Choroid plexus epithelial cell (primary cell): ENCODE measurements at places on chromosomes 12 and 14.
A peak's percentile ranks its signal among the peaks of the same experiment; 100 is the strongest.

GRCh38 chr12:120115692-120116440 lies 687 bp downstream of the RAB35 start:
- DNase-seq, result peak; percentile 50

GRCh38 chr12:130506844-130507243 lies 169.2 kb downstream of the PIWIL1 start:
- DNase-seq, result no peak

- no peak for DNase-seq
These were observed 25.0 kb downstream of the LARP4 start for GRCh38 chr12:50425589-50426258.

DNA sequence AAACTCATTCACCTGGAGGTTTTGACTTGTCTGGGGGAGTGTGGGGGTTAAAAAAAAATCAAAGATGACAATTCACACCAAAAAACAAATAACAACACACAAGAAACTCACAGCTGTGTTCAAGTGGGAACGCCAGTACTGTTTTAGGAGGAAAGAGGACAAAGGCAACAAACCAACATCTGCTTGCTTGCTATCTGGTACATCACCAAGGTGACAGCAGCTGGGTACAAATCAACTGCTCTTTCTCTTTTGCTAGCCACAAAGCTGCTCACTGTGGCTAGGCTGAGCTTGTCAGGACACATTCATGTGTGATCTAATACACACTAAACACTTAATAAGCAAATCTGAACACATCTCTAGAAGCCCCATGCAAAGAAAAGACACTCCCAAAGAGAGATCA lies 128.0 kb upstream of the RAP1B start:
- no peak for DNase-seq

- DNase-seq, result no peak
These were observed 168.4 kb downstream of the FUT8 start for GRCh38 chr14:65580973-65581372.

GRCh38 chr14:71541271-71541670 lies 391.0 kb upstream of the RGS6 start:
- DNase-seq, result no peak

GRCh38 chr12:116454950-116455447 lies 104.2 kb upstream of the MAP1LC3B2 start:
- DNase-seq, result peak; percentile 75

GRCh38 chr14:95165517-95165916 lies 8.2 kb upstream of the DICER1 start:
- DNase-seq, result no peak

DNA sequence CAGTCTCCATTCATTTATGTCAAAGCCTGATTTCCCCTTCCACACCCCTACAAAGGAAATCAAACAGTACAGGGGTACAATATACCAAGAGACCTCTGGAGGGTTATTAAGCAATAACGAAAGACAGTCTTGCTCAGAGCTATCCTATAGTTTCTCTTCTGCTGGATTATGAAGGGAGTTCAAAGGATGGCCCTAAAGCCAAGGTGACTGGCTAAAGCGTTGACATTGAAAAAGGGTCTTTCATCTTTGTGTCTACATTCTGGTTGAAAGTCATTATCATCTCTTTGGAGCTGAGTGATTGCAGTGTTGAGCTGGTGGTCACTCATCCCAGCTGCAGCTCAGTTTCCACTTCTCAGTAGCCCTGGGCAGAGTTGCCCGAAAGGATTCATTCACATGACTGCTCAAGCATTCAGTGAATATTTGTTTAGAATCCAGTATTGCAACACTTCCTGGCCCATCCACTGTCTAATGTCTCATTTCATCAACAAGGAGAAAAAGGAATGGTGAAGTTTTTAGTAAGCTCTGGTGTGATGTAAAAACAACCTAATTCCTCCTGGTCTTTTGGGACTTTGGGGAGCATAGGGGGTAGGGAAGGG lies 19.2 kb upstream of the TBX5 start:
- no peak for DNase-seq

GRCh38 chr12:127519779-127520178 lies 747.2 kb upstream of the TMEM132C start:
- DNase-seq, result no peak

- DNase-seq, result no peak
These were observed 296.6 kb upstream of the KITLG start for GRCh38 chr12:88876857-88877256.

DNA sequence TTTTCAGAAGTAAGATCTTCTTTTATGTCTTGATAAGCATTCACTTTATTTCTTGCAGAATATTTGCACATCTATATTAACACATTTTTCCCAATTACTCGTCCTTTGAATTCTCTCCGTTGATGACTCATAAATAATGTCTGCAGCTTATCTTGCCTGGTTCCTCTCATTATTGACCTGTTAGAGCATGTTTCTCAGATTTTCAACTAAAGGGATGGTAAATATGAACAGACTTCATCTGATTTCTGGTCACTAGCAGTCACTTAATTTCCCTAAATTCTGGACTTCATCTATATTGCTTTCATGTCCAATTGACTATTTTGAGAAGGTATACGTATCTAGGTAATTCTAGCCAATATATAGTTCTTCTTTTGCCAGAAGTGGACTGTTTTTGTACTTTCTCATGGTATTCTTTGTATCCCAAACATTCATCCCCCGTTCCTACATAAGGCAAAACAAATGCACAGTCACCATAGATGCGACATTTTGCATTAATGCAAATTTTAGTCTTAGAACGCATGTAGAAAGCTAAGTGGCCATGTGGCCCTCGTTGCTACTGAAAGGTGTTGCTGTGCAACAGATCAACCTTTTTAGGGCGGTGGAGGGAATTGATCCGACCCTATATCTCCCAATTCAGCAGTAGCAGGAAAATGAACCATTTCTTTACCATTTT lies 6.2 kb downstream of the PIK3C2G start:
- DNase-seq, result no peak
